Thyroid gland (tissue), 4 donors: ENCODE measurements at places on chromosomes 12 and 14. TPM values are rescaled to one million over a fixed set of nuclear protein-coding genes. Genes with fewer than 3 reads are reported as not detected.
A peak's percentile ranks its signal among the peaks of the same experiment; 100 is the strongest.

GRCh38 chr12:24228371-24228770 lies 278.9 kb upstream of the SOX5 start:
- no peak for DNase-seq

- DNase-seq = peak; percentile 82
These were observed 754 bp downstream of the KRT18 start for GRCh38 chr12:52949413-52950331.

GRCh38 chr12:5012337-5012736 lies 31.3 kb upstream of the KCNA5 start:
- no peak for DNase-seq

DNA sequence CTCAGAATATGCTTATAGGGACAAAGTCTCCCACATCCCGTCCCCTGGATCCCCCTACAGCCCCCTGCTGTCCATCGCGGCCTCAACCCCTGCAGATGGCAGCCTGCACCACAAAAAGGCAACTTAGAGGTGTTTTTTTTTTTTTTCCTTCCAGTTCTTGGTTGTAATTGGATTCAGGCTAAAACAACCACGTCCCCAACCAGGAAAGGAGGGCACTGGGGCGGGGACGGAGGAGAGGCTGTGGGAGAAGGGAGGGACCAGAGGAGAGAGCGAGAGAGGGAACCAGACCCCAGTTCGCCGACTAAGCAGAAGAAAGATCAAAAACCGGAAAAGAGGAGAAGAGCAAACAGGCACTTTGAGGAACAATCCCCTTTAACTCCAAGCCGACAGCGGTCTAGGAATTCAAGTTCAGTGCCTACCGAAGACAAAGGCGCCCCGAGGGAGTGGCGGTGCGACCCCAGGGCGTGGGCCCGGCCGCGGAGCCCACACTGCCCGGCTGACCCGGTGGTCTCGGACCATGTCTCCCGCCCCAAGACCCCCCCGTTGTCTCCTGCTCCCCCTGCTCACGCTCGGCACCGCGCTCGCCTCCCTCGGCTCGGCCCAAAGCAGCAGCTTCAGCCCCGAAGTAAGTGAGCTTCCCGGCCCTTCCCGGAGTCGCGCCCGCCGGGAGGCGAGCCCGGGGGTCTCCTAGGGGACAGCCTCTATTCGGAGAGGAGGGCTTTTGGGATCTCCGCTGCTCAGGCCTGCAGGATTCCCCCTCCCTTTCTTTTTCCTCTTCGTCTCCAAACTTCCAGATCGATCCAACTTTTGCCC lies at the start of gene MMP14:
Gene MMP14, plus strand, starts transcription at position 285 of the 813 bp plus-strand sequence. Its CDS starts 233 bp downstream, at position 518.
- peak; percentile 84 for DNase-seq

DNA sequence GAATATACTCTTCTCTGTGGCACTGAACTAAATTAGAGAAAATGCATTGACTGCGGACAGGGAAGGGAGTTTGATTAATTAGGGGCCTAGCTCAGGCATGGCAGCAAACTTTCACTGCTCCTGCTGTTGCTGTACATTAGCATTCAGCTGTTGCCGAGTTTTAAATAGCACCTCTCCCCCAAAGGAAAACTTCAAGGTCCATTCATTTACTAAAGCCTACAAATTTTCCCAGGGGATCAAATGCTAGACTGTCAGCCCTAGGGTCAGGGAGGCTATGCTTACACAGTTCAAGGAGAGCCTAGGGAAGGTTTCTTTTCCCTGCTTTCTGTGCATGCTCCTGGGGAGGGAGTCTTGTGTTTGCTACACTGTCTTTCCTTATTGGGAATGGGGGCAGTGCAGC lies 60.0 kb upstream of the GZMB start:
- DNase-seq = no peak

DNA sequence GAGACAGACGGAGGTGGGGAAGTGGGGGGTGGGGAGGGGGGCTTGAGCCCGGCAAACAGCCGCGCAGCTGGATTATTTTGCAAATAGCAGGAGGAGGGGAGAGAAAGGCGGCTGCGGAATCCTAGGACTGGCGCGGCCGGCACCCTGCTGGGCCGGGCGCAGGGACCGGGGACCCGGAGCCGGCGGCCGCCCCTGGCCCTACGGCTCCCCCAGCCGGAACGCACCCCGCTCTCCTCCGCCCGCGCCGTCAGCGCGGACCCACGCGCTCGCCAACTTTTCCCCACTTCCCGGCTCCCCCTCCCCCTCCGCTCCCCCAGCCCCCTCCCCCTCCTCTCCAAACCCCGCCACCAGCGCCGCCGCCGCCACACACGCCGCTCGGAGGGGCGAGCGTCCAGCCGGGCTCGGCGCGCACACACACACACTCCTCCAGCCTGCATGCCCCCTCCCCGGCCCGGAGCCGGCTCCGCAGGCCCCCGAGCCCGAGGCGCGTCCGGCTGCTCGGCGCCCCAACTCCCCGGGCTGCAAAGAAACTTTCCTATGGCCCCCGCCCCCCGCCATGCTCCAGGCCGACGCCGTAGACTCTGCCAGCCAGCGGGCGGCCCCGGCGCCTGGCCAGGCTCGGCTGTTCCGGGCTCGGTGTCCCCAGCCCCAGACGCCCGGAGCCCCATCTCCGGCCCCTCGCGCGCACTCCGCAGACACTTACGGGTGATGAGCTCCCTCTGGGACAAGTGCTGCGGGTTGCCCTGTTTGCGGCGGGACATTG lies 1.4 kb downstream of the BCL11B start:
- peak; percentile 25 for DNase-seq

- peak; percentile 32 for DNase-seq
These were observed 6.1 kb upstream of the PSMA3 start for GRCh38 chr14:58238252-58239243.

DNA sequence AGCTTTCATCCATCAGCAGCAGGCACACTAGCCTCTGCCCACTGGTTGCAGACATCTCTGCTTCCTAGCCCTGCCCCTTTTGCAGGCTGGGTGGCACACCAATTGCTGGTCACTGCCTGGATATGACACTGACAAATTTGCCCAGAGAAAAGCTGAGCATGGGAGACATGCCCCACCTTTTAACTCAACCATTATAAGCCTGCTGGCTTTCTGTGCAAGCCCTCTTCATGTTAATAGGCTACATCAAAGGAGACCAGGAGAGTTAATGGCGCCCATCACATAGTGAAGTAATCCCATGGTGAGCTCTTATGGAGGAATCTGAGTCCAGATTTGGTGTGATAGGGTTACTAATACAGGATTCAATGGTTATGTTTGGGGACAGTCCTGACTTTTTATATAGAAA lies 139.2 kb downstream of the KICS2 start:
- no peak for DNase-seq

DNA sequence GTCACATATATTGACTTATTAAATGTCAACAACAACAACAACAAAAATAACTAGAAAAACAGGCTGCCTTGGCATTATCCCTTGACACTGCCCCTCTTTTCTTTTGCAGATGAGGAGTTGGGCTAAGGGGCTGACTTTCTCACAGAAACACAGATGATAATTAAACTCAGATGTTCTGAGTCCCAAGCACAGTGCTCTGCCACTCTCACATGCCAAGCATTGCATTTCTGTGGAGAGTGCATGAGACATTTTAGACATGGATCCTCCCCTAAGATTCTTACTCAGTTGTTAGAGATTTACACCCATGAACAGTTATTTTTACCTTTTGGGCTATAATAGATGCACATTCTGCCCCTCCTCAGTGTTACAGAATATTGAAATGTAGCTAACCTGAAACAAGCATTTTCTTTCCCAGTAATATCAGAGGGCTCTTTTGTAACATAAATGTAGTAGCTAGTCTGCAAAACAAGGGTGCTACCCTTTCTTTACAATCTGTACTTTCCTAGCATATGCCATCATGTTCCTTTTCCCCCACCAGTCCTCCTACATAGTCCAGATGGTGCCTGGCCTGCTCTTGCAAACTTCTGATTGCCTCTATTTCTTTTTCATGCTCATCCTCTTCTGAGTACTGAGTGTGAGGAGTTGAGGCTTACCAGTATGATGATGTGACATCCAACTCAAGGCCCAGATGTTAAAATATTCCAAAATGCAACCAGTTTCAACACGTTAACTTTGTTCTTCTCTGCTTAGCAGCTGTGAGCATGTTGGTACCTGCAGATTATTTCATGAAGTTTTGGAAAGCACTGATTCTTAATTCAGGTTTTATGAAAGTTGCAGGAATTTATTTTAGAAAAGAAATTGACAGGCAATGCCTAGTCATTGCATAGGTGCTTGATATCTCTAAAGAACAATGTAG lies 125.0 kb upstream of the ATP2B1 start:
- no peak for DNase-seq

GRCh38 chr12:6532927-6533652 lies 1.2 kb upstream of the GAPDH start:
- peak; percentile 66 for DNase-seq

- peak; percentile 36 for DNase-seq
These were observed 9.2 kb downstream of the PHB2 start for GRCh38 chr12:6961278-6961694.

DNA sequence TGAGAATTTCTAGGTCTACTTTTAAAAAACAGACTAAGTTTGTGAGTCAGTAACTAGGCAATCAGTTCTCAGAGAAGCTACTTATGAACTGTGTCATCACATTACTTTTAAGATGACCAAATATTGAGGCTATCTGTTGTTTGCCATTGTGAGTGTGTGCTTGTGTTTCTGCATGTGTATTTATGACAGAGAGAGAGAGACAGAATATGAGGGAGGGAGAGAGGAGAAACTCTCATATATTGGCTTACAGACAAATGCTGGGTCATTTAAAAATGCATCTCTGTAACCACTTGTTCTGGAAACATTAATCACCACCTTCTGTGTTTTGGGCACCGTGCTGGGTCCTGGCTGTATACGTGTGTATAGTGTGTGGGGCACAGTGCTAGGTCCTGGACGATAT lies 161.5 kb upstream of the FRMD6 start:
- DNase-seq = no peak

- no peak for DNase-seq
These were observed 17.3 kb upstream of the KRR1 start for GRCh38 chr12:75528692-75529091.

DNA sequence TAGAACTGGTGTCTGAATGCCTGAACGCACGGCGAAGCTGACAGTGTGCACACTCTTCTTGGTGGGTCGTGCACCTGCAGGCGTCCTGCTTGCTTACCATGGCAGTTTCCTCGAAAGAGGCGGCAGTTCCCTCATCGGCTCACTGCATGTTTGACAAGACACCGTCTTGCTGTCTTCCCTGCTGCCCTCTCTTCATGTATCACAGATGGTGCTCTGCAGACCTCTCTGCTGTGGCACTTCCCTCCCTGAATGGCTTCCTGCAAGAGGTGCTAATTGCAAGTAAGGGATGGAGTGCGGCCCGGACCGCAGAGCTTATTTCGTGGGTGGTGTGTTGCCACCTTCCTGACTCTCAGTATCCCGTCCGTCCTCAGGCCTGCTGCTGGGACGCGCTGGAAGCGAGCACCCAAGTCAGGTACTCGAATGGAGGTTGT lies 156.7 kb upstream of the RTL1 start:
- no peak for DNase-seq

- no peak for DNase-seq
These were observed 102.0 kb downstream of the HMGA2 start for GRCh38 chr12:65926119-65926908.

DNA sequence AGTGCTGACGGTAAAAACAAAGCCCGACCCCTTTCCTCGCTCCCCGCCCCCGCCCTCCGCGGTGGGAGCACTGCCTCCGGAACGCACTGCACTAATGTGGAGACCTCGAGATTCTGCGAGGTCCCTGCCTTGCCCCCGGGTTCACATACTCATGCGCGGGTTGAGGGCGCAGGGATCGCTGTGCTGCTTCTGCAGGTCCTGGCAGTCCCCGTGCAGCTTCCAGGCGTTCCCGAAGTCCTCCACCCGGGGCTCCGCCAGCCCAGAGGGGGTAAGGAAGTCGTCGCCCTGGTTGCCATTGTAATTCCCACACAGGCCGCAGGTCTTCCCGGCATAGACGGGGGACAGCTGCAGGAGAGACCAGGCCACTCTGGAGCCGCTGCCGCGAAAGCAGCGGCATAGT lies 66.8 kb downstream of the VWF start:
- DNase-seq = no peak

DNA sequence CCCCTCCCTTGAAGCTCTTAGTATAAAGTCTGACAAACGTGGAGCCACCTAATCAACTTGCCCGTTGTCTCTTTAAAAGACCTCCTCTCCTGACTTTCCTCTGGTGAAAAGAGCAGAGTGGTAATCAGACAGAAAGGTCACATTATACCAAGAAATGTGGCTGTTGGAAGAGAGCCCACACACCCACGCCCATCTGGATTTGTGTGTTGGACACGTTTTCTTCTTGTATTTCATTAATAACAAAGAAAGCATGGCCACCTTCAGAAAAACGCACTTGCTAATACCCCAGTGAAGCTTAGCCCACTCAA lies 41.3 kb downstream of the CCDC60 start:
- DNase-seq = no peak

GRCh38 chr12:93242154-93242972 lies 135.4 kb upstream of the NUDT4 start:
- no peak for DNase-seq

- DNase-seq = no peak
These were observed 106.4 kb downstream of the EFCAB11 start for GRCh38 chr14:89848165-89848564.

The RBMS2 gene
- total RNA-seq = 50.8 TPM

The LRCOL1 gene
- 3.2 TPM for total RNA-seq

The LHX5 gene
- not detected for total RNA-seq

The ERBB3 gene
- total RNA-seq = 18.2 TPM

The HSPA2 gene
- 9.6 TPM for total RNA-seq

The ANKRD13A gene
- 145 TPM for total RNA-seq

The ESPL1 gene
- 0.15 TPM for total RNA-seq

The PIANP gene
- not detected for total RNA-seq

The MBD6 gene
- 58.3 TPM for total RNA-seq
